ENCODE measurements at places on chromosomes 6 and 20.

DNA sequence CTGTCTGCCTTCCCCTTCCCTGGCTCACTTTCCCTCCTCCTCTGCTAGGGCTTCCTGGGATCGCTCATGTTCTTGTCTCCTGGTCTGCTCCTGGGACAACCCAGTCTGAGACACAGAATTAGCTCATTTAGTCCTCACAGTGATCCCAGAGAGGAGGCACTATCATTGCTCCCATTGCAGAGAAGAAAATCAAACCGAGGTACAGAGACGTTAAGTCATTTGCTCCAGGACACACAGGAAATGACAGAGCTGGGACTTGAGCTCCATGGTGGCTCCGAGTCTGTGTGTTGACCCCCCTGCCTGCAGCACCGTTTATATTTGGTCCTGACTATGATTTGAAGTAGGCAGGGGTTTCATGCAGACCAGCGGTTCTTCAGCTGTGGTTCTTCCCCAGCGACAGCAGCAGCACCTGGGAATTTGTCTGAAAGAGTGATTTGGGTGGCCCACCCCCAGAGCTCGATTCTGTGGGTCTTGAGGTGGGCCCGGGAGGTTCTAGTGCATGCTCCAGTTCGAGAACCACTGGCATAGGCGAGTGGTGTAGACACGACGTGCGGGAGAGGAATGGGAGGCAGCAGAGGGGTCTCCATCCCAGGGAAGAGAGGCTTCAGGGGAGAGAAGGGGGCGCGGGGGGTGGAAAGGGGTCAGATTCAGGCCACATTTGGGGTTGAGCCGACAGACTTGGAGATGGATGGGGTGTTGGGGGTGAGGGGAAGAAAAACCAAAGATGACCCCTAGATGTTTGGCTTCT is 24.7 kb downstream of the PCK1 start:
- no peak for DNase-seq

- no peak for DNase-seq
Observed at GRCh38 chr6:1726341-1726768, 116.6 kb downstream of the FOXC1 start.

GRCh38 chr20:13261460-13262301 is 40.6 kb downstream of the ISM1 start:
- DNase-seq: peak; percentile 56

- no peak for DNase-seq
Observed at GRCh38 chr6:90384720-90385119, 88.1 kb upstream of the BACH2 start.

DNA sequence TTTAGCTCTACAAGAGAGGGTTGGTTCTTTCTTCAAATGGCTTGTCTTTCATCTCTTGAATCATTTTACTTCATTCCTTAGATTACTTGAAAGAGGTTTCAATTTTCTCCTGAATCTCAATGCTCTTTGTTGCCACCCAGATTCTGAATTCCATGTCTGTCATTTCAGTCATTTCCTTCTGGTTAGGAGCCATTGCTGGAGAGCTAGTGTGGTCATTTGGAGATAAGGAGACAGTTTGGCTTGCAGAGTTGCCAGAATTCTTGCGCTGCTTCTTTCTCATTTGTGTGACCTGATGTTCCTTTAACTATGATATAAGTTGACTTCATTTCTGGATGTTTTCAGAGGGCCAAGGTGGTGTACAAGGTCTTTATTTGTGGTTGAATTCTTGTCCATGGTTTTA is 157.8 kb downstream of the SLC22A3 start:
- DNase-seq: no peak

DNA sequence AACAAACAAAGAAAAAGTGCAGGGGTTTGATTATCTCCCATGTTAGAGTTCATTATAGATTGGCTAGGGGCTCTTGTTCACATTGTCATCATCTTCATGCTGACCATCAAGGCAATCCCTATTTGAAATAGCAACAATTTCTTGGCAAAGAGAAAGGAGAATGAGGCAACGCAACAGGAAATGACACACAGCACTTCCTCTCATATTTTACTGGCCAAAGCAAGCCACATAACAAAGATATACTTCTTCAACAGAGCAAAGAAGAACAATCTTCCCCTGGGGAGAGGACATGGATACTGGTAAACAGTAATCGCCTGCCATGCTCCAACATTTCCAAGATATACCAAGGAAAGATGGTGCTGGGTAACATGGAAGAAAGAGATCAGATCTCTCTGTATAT is 29.8 kb downstream of the EPM2A start:
- DNase-seq: no peak

DNA sequence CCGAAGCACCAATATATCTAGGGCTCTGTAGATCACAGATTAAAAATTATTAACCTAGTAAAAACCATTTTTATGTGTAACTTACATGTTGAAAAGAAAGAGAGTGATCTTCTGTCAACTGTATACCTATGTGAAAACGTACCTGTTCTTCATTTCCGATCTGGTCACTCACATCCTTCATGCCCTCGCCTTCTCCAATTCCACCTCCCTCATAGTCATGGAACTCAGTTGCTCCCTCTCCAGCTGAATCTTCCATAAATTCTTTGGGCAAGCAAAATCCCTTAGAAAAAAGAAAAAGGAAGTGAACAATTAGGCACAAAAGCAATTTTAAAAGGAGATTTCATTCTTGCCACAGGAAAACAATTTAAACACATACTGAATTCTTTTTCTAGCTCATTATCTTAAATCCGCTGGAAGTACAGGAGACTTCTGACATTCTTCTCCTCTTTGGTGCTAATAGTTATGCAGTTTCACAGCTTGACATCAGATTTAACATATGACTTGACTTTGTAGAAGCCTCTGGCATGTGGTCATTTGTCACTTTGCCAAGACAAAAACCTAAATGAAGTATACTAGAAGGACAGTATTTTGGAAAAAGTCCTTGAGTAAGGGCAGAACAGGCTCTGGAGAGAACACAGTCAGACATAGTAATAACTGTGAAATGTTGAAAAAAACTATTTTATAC is 29.5 kb upstream of the LYRM2 start:
- no peak for DNase-seq

GRCh38 chr6:159646116-159646515 is 46.9 kb downstream of the SOD2 start:
- no peak for DNase-seq

GRCh38 chr6:98230250-98230649 is 604.1 kb upstream of the POU3F2 start:
- DNase-seq: no peak

- no peak for DNase-seq
Observed at GRCh38 chr6:2798586-2799134, 33.5 kb downstream of the WRNIP1 start.

GRCh38 chr6:42569102-42570028 is 5.5 kb downstream of the UBR2 start:
- DNase-seq: no peak

DNA sequence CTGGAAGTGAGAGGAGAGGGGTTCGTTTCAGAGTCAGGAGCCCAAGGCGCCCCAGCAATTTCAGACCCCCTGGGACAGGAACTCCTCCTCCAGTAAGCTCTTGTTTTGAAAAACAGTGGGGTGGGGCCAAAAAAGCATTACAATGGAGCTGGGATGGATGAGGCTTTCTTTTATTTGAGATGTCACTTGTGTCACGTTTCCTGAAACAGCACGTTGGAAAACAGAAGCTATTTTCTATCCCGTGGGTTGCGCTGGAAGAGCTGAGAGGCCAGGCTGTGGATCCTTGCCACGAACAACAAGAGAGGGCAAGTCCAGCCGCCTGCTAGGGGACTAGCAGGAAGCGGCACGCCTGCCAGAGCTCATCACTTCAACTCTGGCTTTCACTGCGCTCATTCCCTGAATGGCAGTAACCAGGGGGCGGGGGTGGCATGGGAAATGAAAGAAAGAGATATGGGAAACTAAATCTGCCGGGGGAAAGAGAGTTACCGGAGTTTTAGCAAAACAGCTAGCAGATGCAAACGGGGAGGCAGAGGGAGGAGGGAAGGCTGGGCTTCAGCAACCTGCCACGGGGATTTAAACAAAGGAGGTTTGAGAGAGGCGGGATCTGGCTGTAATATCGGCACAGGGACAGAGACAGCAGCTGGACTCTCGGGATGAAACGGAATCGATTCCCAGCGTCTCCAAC is 34.6 kb downstream of the GCNT2 start:
- DNase-seq: no peak

GRCh38 chr20:33437141-33437911 is 6.2 kb downstream of the SNTA1 start:
- DNase-seq: no peak

All from activated T-cell treated with anti-CD3 and anti-CD28 coated beads for 48 hours (primary cell).